ENCODE measurements at places on chromosomes 16 and 17. TPM values are rescaled to one million over a fixed set of nuclear protein-coding genes. Genes with fewer than 3 reads are reported as not detected.

PSME3 gene
- total RNA-seq = 252 TPM

P2RX5 gene
- 16.9 TPM for total RNA-seq

DYNLL2 gene
- 24.9 TPM for total RNA-seq

KCNJ18 gene
- total RNA-seq = not detected

NOXO1 gene
- 0.12 TPM for total RNA-seq

CCL8 gene
- not detected for total RNA-seq
